T-cell (primary cell): ENCODE measurements at places on chromosomes 3 and 15. TPM values are rescaled to one million over a fixed set of nuclear protein-coding genes. Genes with fewer than 3 reads are reported as not detected.

DNA sequence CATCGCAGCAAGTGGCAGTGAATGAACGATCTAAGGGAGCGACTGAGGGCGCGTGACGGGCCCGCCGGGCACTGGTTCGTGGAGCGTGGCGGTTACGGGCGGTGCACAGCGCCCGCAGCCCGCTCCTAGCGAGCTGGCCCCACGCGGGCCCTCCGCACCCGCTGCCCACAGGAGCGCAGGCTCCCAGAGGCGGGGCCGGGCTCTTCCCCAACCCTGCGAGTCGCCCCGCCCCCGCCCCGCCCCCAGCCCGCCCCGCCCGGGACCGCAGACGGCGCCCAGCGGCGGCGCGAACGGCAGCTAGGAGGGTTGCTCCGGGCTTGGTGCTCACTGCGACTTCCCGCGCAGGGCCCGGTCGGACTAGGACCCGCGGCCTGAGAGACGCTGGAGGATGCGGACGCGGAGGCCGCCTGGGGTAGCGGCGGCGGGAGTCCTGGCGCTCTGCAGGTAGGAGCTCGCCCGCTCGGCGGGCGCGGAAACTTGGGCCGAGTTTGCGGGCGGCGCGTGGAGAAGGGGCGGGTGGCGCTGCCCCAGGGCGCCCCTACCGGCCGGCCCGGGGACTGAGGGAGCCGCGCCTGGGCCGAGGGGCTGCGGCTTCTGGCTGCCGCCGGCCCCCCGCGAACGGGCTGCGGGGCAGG lies at the start of gene C15orf39:
TSS of gene C15orf39 (plus strand) at position 267 of the 635 bp plus-strand sequence. CDS start 4,167 bp downstream, outside the sequence.
- DNase-seq, result peak; percentile 67

- no peak for DNase-seq
Measured at GRCh38 chr3:76586471-76586870, 453.4 kb upstream of the ROBO2 start.

GRCh38 chr3:172129850-172130716 lies 90.7 kb downstream of the FNDC3B start:
- DNase-seq, result peak; percentile 52

- no peak for DNase-seq
Measured at GRCh38 chr3:143507735-143508580, 340.3 kb downstream of the SLC9A9 start.

DNA sequence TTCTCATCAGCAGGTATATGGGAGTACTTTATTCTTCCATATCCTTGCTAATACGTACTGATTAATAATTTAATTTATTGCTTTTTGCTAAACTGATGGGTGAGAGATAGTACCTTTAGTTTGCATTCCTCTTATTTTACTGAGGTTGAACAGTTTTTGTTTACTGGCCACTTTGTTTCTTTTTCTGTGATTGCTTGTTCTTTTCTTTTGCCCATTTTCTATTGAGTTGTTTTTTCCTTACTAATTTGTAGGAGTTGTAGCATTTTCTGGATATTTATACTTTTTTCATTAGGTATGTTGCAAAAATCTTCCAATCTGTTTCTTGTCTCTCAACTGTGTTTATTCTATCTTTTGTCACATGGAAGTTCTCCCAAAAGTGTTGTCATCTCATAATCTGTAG lies 4.8 kb downstream of the PDCD6IP start:
- no peak for DNase-seq

GRCh38 chr15:26882112-26882511 lies 15.2 kb downstream of the GABRA5 start:
- DNase-seq, result no peak

DNA sequence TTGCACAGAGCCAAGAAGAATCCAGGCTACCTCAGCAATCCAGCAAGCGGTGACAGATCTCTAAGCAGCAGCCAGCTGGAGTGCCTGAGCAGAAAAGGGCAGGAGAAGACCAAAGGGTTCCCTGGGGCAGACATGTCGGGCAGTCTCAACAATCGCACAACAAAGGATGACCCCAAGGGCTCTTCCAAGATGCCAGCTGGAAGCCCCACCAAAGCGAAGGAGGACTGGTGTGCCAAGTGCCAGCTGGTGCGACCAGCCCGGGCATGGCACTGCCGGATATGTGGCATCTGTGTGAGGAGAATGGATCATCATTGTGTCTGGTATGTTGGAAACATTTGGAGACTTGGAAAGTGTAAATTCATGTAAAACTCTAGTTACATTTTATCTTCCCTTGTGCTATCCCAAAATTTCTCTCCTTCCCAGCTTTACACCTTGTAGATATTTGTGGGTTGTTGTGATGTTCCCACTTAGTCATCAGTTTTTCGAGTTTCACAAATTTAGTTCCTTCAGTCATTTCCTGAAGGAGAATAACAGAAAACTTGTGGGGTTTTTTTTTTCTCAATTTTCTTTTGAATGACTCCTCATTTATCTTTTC lies 6.4 kb downstream of the ZDHHC23 start:
- no peak for DNase-seq

DNA sequence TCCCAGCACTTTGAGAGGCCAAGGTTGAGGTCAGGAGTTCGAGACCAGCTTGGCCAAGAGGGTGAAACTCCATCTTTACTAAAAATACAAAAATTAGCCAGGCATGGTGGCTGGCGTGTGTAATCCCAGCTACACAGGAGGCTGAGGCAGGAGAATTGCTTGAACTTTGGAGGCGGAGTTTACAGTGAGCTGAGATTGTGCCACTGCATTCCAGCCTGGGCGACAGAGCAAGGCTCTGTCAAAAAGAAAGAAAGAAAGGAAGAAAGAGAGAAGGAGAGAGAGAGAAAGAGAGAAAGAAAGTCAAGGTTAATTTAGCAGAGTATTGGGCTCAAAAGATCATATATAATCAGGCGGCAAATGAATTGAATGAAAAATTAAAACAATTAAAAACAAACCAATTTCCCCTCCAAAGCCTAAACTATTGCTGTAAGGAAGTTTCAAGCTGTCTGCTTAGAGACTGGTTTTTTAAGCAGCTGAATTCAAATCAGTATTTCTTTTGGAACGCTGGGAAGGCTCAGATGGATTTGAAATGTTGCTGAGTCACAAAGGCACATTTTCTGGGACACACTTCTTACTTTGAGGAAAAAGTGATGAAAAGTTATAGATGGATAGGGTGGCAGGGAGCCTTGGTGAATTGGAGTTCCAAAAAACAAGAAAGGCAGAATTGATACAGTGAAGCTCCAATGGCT lies 81.3 kb upstream of the BHLHE40 start:
- no peak for DNase-seq

DNA sequence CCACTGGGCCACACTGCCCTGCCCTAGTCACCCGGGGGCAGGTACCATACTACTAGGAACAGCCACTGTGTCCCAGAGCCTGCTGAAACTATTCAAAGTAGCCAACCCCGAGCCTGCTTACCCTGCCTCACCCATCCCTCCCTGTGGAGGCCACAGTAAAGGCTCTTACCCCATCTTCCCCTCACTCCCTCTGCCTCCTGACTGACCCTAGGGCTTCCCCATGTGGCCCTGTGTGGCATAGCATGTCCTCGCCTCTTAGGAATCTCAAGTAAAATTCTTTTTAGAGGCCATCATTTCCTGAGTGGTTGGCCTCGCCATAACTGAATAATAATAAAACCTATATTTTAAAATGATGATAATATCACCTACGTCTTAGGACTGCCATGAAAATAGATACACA lies 112.2 kb upstream of the SLC6A11 start:
- DNase-seq, result no peak

DNA sequence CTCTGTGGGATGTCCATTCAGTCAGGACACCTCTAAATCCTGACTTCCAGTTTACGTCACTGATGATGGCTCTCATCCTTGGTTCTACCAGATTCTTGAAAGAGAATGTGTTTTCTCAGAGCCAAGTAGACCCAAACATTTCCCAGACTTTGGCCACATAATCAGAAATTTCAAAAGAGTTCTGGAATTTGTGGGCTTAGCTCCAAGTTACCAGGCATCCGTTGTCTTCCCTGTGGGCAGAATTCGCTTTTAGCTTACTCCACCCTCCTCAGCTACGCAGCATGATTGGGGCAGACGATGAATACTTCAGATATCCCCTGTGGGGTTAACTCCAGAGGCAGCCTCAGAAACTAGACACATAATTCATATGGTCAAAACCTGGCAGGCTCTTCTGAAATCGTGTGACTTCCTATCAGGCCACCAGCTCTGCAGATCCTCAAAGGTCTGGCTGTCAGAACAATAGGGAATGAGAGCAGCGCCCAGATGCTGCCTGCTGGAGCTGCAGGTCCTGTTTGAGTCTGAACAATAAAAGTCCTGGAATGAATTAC lies 30.6 kb downstream of the CRTC3 start:
- DNase-seq, result no peak

DNA sequence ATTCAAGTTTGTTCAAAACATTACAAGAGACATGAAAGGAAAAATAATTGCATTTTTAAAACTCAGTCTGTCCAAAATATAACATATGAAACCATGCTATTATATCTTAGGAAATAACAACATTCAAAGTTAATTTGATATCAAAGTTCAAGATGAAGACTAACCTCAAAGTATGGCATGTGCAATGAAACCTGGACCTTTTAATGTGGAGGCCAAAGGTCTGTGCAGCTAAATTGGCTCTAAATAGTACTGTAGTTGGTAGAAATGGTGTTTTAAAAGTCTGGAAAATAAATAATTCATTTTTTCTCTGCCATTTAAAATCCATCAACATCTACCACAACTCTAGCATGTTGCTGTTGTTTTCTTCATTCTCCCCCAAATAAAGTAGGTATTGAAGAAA lies 8.7 kb downstream of the GRAMD1C start:
- DNase-seq, result no peak

- no peak for DNase-seq
Measured at GRCh38 chr3:187954873-187955586, 198.9 kb upstream of the LPP start.

DNA sequence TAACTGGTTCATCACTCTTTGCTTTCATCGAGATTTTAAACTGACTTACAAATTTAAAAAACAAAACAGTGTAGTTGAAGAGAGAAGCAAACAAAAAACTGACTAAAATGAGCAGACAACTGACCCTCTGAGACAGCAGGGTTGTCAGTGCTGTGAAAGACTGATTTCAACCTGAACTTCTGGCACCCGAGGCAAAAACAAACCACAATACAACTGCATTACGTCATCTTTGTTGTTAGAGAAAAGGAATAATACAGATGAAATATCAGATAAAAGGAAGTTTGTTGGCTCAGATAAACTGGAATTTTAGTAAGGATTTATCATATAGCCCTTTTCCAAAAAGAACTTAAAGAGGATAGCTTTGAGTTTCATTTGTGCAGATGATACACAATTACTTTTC lies 51.1 kb downstream of the PARP15 start:
- no peak for DNase-seq

- DNase-seq, result no peak
Measured at GRCh38 chr3:42762046-42762724, 10.9 kb downstream of the CCDC13 start.

DNA sequence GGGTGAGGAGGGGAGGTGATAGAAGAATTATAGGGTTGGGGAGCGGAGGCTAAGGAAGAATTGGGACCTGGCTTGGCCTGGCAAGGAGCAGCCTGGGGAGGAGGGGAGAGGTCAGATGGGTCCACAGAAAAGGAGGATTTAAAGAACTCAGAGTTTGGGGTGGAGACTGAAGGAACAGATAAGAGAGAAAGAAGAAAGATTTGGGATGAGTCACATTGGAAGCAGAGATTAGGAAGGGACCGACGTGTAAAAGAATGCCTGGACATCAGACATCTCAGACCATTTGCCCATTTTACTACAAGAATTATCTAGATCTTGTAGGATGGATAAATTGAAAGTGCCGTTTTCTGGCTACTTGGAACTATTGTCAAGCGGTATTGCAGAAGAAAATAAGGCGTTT lies 10.4 kb downstream of the TCAIM start:
- DNase-seq, result no peak

DNA sequence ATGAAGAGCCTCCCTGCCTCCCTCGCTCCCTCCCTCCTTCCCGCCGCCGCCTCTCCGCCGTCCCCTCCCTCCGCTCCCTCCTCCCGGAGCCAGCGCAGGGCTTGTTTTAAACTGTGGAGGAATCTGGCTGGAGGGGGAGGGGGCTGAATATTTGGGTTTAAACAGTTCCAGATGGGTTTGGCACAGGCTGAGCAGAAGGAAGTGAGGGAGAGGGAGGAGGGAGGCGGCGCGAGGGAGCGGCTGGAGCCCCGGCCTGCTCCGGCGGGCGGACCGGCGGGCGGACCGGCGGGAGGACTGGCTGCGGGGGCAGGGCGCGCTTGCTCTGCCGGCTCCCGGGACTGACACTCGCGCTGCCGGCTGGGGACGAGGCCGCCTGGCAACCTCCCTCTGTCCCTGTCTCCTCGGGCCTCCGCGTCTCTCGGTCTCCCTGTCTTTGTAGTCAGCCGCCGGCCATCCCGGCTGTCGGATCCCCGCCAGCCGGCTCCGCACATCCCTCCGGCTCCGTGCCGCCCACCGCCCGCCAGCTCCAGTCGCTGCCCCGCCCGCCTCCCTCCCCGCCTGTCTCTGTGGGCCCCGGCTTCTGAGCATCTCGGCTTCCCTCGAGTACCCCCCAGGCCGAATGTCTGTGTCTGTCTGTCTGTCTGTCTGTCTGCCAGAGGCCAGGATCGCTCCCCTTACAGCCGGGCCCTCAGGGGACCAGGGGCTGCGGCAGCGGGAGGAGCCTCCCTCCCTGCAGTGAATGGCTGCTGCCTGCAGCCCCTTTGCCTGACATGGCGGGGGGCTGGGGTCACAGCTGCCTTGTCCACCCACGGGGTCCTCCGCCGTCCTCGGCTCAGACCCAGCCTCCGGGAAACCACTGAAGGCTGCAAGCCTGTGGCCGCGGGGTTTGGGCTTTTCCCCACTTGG lies 7.6 kb downstream of the EPHB3 start:
- DNase-seq, result no peak

GRCh38 chr3:8442993-8443650 lies 58.5 kb upstream of the LMCD1 start:
- DNase-seq, result no peak

DNA sequence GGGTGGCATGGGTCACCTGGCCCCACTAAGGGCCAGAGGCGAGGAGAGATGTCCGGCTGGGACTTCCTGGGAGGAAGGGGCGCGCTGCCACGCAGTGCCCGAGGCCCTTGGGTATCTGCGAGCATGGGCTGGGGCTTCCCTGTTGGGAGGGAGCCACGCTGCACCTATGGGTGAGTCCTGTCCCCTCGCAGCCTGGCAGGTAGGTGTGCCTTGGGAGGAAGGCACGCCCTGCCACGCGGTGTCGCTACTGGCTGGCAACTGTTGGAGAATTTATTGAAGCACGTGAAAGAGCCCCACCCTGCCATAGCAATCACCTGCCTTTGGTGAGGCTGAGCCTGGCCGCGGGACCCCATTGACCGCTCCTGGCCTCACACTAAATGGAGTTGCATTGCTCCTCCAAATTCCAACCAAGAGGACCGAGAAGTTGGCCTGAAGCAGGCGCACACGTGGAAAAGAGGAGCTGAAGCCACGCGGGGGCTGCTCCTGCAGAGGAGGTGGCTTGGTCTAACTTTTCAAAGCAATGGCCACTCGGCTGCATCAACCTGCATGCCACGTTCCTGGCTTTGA lies 134.2 kb downstream of the TJP1 start:
- DNase-seq, result no peak

- no peak for DNase-seq
Measured at GRCh38 chr15:62934236-62934971, 108.1 kb upstream of the TPM1 start.

GRCh38 chr3:38562467-38562925 lies 66.4 kb downstream of the EXOG start:
- no peak for DNase-seq

Gene AGBL1
- total RNA-seq, result not detected

Gene ACVR2B
- 11.0 TPM for total RNA-seq

Gene CIB1
- total RNA-seq, result 139 TPM

Gene FAM107A
- not detected for total RNA-seq

Gene KLHL40
- not detected for total RNA-seq

Gene THSD4
- total RNA-seq, result 0.03 TPM

Gene LMOD3
- total RNA-seq, result not detected

Gene SMCO1
- not detected for total RNA-seq

Gene MST1
- total RNA-seq, result 12.3 TPM

Gene FBXW12
- total RNA-seq, result not detected

Gene CLDN16
- total RNA-seq, result not detected

Gene GHSR
- total RNA-seq, result not detected

Gene GPD1L
- total RNA-seq, result 21.1 TPM
